ENCODE measurements at places on chromosomes 12 and 14. TPM values are rescaled to one million over a fixed set of nuclear protein-coding genes. Genes with fewer than 3 reads are reported as not detected.
A peak's percentile ranks its signal among the peaks of the same experiment; 100 is the strongest.

The KRT78 gene
- total RNA-seq, result not detected

The PPP1R36 gene
- 2.1 TPM for total RNA-seq

The KCNC2 gene
- not detected for total RNA-seq

The NTS gene
- total RNA-seq, result 79.2 TPM

The TC2N gene
- total RNA-seq, result 1.4 TPM

The GPR162 gene
- 52.7 TPM for total RNA-seq

GRCh38 chr12:113310489-113310888 is 24.4 kb downstream of the SLC8B1 start:
- DNase-seq, result no peak

- no peak for DNase-seq
Observed at GRCh38 chr12:130202201-130202600, 39.9 kb downstream of the FZD10 start.

GRCh38 chr12:20646239-20646827 is 48.8 kb upstream of the SLCO1C1 start:
- no peak for DNase-seq

DNA sequence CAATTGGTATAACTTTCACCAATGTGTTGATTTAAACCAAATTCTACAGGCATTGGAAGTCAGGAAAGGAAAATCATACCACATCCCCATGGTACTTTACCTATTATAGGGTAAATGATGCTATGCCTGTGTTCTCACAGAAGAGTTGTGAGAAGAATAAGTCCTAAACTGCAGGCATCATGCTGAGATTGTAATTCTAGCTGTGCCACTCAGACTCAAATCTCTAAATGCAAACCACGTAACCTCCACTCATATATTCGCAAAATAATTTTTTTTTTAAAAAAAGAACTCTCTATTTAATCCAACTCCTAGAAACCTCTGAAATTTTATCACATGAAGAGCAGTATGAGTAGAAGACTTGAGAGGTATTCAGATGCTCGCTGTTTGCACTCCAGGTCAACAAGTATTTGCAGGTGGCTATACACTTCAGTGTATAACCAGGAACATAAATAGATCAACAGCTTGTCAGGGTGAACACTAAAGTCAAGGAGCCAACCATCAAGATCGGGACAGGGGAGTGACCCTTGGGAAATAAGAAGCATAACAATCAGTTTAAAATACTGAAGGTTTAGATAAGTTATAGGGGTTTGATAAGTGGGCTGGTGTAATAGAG is 110.1 kb downstream of the SLC25A21 start:
- DNase-seq, result no peak

DNA sequence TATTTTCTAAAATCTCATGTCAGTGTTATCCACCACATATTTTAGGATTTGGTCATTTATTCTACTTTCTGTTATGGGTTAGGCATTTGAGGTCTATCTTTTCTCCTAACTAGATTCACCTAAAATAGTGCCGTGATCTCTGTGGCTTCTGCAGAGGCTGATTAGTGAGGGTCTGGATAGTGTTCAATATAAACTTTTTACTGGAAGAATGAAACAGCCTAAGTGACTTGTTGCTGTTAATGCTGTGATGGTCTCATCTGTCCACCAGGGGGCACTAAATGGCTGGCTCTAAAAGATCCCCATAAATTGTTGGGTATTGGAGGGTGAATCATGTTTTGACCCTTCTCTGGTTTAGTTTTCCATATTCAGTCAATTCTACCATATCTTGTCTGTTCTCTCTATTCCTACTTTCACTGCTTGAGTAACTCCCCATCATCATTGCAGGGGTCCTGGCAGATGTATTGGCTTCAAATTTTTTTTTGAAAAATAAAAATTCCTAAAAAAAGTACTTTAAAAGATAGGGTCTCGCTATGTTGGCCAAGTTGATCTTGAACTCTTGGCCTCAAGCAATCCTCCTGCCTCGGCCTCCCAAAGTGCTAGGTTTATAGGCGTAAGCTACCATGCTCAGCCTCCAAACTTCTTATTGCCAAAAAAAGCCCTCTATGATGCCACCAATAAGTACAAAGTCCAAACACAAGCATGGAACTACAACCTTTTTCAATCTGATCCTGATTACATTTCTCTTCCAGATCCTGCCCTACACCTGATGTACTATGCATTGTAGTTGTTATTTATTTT is 6.9 kb downstream of the PABPN1 start:
- peak; percentile 60 for DNase-seq

DNA sequence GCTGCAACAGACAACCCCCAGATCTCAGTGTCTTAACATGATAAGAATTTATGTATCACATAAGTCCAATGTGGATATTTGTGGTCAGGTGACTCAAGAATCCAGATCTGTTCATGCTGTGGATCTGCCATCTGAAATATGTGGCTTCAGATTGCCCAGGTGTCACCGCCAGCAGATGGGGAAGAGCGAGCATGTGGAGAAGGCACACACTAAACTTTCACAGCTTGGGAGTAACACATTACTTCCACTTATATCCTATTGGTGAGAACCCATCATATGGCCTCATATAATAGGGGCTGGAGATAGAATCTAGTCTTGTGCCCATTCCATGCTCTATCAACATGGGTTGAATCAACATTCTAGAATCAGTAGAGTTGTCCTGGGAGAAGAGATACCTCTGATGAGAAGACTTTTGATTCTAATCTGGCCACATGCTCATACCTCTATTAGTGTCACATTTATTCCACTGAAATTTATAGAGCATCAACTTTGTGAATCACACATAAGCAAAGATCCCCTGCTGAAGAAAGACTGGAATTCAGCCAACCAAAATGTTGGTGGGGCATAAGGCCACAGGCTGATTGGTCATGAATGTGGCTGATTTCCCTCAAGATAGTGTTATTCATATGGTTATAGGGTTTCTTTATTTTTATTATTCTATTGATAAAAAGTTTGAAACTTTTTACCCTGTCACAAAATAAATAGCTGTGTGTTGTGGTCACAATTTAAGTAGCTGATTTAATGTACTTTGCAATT is 6.0 kb upstream of the CALCOCO1 start:
- no peak for DNase-seq

DNA sequence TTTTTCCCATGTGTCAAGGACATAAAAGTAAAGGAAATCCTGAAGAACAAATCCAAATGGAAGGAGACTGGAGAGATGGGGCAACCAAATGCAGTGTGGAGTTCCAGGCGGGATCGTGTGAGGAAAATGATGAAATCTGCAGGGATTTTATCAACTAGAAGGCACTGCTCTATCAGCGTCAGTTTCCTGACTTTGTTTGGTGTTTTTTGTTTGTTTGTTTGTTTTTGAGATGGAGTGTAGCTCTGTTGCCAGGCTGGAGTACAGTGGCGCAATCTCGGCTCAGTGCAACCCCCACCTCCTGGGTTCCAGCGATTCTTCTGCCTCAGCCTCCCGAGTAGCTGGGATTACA is 43.3 kb upstream of the GPR132 start:
- peak; percentile 34 for DNase-seq

DNA sequence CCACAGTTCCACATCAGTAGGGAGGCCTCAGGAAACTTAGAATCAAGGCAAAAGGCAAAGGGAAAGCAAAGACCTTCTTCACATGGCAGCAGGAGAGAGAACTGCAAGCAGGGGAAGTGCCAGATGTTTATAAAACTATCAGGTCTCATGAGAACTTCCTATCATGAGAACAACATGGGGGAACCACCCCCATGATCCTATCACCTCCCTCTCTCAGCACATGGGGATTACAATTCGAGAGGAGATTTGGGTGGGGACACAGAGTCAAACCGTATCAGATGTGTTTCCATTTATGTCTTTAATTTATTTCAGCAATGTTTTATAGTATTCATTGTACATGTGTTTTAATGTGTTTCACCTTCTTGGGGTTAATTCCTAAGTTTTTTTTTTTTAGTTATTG is 25.8 kb downstream of the METAP2 start:
- DNase-seq, result no peak

- DNase-seq, result peak; percentile 69
Observed at GRCh38 chr14:92613008-92613658, 99.6 kb downstream of the RIN3 start.

DNA sequence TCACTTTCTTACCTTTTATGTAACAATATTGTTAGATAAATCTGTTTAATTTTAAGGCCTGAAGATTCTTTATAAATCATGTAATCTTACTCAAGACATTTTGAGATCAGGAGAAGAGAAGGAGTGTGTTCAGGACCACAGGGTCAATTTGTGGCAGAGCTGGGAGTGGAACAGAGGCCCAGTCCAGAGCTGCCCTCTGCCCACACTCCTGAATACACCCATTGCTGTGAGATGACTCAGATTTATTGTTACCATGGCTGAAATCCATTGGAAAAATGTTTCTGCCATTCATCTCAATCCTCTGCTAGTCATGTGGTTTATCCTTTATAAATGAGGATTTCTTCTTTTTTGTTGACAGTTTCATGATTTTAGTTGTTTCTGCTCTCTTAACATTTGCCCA is 100.5 kb upstream of the STXBP6 start:
- DNase-seq, result no peak

DNA sequence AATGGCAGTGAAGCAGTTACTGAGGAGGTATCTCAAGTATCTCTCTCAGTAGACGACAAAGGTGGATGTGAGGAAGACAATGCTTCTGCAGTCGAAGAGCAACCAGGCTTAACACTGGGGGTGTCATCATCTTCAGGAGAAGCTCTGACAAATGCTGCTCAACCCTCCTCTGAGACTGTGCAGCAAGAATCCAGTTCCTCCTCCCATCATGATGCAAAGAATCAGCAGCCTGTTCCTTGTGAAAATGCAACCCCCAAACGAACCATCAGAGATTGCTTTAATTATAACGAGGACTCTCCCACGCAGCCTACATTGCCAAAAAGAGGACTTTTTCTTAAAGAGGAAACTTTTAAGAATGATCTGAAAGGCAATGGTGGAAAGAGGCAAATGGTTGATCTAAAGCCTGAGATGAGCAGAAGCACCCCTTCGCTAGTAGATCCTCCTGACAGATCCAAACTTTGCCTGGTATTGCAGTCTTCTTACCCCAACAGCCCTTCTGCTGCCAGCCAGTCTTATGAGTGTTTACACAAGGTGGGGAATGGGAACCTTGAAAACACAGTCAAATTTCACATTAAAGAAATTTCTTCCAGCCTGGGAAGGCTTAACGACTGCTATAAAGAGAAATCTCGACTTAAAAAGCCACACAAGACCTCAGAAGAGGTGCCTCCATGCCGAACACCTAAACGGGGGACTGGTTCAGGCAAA is 216.6 kb downstream of the AKAP6 start:
- DNase-seq, result no peak

DNA sequence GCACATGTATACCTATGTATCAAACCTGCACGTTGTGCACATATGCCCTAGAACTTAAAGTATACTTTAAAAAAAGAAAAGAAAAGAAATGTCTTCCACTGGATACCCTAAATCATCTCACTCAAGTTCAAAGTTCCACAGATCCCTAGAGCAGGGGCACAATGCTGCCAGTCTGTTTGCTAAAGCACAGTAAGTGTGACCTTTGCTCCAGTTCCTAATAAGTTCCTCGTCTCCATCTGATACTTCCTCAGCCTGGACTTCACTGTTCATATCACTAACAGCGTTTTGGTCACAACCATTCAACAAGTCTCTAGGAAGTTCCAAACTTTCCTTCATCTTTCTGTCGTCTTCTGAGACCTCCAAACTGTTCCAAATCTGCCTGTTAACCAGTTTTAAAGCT is 118.3 kb downstream of the BMP4 start:
- DNase-seq, result no peak

GRCh38 chr12:89185889-89186288 is 166.4 kb downstream of the DUSP6 start:
- no peak for DNase-seq

DNA sequence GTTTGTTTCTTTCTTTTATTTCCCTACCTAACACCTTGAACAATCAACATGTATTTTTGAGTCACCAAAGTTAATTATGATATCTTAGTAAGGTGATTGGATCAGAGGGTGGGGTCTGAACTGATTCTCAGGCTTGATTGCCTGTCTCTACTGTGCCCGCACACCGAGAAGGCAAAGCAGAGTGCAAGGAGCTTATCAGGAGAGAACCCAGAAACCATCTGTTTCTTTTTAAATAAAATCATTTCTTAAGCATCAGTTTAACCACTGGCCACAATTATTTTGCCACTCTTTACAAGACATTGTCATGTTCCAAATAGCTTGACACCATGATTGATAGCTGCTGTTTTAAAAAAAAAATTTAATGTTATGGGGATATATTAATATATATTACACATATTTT is 3.1 kb downstream of the GARIN2 start:
- DNase-seq, result no peak

DNA sequence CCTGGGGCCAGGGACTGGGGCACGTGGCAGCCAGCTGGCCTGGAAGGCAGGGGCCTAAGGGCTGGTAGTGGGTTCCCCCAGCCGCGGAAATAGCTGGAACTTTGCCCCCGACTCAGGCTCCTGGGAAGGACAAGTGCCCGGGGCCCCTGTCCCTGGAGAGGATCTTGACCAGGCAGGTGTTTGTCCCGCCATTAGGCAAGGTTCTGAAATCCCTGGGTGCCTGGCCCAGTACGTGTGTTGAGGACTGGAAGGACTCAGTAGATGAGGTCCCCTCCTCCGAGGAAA is 94.2 kb downstream of the B4GALNT3 start:
- DNase-seq, result no peak

DNA sequence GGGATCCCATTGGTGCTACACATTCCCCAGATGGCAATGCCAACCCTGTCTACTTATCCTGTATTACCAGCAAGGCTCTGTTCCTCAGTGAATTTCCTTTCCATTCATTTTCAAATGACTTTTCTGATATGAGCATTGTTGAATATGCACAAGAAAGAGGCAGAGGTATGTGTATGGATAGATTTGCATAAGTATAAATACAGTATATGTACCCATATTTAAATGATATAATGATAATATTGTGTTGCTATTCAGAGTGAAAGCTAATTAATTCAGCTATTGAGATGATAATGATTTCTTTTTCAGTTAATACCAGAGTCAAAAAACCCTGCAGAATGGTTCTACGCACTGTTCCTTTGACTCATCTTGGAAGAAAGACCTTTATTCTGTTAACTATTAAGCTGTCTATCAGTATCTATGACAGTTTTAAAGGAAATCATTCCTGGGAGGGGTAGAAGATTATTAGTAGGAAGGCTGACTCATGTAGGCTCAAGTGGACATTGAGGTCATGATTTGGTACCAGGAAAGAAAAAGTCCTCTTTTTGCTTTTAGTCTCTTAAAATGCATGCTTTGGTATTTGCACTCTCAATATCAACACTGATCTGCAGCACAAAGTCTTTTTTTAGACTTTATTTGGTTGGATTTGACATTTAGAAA is 44.9 kb upstream of the GAS2L3 start:
- DNase-seq, result no peak

Data from endothelial cell (in vitro differentiated cells).